ENCODE measurements at places on chromosomes 11 and 22.

DNA sequence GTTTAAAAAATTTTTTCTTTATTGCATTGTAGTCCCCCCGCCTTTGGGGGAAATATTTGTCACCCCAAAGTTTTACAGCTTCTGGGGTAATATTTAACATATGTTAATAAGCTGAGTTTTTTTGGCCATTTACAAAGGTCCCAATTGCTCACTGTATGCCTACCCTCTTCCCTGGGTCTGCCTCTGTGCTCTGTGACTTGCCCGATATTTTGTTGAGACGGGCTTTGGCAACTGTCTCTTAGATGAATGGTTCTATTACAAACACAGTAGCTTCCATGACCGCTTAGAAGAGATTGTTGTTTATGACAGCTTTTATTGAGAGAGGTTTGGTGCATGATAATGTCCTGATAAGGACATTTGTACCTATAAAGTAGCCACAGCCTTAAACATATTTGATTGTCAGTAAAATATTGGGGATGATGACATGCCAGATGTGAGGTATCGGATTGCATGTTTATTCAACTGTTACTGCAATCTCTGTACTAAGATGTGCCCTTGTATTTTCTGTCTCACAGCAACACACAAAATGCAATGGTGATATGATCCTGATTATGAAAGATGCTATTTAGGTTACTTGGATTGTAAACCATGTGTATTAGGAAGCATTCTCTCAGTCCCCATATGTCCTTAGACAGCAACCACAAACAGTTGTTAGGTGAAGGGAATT, 103.1 kb downstream of the TEAD1 start:
- no peak for DNase-seq

DNA sequence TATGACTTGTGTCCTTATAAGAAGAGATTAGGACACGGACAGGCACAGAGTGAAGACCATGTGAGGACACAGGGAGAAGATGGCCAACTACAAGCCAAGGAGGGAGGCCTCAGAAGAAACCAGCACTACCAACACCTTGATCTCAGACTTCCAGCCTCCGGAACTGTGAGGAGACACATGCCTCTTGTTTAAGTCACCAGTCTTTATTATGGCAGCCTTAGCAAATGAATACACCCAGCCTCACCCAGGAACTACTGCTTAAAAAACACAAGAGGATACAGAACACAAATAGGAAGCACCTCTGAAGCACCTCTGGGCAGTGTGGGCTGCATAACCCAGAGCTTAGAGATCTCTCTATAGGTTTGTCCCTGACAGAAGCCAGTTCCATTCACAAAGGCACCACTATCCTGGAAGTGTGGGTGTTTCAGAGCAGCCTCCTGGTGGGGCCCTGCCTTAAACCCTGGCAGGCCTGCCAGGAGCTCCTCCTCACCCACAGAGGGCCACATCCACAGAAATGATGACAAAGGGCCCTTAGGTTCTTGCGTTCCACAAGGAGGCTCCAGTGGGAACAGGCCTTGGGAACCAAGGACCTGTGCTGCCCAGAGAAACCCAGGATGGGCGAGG, 58.8 kb downstream of the CHRDL2 start:
- DNase-seq = no peak

GRCh38 chr11:118200901-118201680, 23.7 kb downstream of the JAML start:
- no peak for DNase-seq

- DNase-seq = no peak
Measured at GRCh38 chr11:19243143-19243542, 2.4 kb upstream of the E2F8 start.

GRCh38 chr11:79068356-79068755, 372.5 kb downstream of the TENM4 start:
- DNase-seq = no peak

GRCh38 chr22:30045494-30045887, 34.8 kb upstream of the HORMAD2 start:
- DNase-seq = no peak

DNA sequence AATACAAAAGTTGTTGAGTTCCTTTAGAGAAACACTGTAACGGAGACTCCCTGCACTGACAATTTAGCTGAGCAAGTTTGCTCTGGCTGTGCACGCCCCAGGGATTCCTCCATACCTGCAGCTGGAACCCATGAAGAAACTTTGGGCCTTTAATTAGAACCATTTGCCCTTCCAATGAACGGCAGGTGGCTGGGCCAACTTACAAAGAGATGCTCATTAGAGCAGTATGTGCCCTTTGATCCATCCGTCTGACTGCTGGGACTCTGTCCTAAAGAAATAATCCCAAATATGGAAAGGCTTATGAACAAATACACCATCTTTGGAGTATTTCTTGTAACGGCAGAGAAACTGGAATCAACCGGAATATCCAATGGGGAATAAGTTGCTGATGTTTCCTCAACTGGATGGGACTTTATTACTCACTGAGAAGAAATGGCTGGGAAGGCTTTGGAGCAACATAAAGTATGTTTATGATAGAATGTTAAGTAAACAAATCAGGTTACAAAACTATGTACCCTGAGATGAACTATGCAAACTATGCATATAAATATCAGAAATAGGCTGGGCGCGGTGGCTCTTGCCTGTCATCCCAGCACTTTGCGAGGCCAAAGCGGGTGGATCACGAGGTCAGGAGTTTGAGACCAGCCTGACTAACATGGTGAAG, 24.4 kb upstream of the FBLN1 start:
- DNase-seq = no peak

GRCh38 chr11:72239849-72240460, 4.0 kb downstream of the PHOX2A start:
- no peak for DNase-seq

- DNase-seq = no peak
Measured at GRCh38 chr11:84249344-84250135, 963.4 kb upstream of the CCDC90B start.

- DNase-seq = no peak
Measured at GRCh38 chr11:116773203-116774097, 663 bp upstream of the BUD13 start.

GRCh38 chr22:23837496-23837859, 1.3 kb downstream of the DERL3 start:
- DNase-seq = no peak

DNA sequence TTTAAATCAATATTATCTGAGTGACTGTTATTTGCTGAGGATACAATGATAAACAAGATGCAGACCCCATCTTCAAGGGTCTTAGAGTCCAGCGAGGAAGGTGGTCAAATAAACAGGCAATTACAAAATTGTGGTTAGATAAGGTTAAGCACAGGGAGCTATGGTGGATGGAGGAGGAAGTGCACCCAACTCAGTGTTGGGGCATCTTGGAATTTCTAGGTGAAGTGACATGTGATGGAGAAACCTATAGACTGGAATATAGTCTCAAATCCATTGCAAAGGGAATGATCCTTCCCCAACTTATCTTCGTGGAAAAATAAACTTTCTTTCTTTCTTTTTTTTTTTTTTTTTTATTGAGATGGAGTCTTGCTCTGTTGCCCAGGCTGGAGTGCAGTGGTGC, 3.4 kb upstream of the PTPRJ start:
- DNase-seq = no peak

DNA sequence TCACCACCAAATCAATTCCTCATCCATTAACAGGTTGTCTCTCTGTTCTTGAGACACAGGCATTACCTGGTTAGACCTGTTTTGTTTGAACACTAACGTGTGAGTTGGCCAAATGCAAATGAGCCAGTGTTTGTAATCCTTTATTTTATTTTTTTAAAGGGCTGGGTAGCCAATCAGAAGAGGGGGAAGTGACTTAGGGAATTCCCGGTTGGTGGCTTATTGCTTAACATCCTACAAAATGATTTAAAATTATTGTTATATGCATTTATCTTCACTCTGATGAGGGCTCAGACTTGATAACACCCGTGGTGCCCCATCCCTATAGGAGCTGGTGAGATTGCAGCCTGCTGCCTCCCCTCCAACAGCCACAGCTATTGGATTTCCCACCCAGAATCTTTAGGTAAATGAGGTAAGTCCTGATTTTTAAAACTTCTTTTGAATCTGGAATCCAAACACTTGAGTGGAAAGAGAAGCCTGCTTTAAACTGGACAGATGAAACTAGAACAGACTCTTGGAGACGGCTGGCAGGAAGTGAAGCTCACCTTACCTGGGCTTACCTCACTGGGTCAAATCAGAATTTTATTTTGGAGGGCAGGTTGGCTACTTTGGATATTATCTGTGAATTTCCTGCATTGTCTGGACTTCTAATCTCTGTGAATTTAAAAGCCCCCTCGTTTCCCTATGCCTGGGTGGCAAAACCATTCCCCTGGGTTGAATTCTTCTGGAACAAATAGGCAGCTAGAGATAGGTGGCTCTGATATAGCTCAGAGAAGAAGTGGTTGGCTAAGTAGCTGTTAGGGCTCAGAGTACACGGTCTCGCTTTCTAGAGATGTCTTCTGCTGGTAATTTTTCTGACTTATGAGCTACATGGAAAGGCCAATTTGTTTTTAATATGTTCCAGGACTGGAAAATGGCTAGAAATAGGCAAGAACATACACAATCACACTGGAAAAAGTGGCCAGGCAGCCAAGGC, at the start of gene EHF:
TSS of gene EHF (plus strand) at position 274 of the 973 bp plus-strand sequence. CDS start 21,538 bp downstream, outside the sequence.
- no peak for DNase-seq

GRCh38 chr22:28426346-28427132, 253.1 kb downstream of the TTC28 start:
- no peak for DNase-seq

- DNase-seq = peak; percentile 85
Measured at GRCh38 chr22:46533070-46533833, 4.2 kb downstream of the CELSR1 start.

- DNase-seq = peak; percentile 88
Measured at GRCh38 chr11:19241260-19242178, 774 bp upstream of the E2F8 start.

- DNase-seq = no peak
Measured at GRCh38 chr11:106217456-106217855, 140.0 kb downstream of the AASDHPPT start.

DNA sequence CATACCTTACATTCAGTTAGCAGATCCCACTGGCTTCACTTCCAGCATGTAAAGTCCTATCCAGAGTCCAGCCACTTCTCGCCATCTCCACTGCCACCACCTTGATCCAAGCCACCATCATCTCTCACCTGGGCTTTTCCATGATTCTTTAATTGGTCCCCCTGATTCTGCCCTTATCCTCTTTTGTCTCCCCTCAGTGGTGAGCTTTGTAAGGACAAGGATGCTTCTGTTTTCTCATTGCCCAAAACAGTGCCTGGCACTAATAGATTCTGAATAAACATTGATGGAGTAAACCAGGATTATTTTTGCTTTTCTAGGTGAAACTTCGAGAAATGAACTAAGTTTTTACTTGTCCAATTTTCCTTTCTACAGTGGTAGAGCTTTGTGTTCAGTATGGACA, 4.4 kb downstream of the POLA2 start:
- DNase-seq = no peak

DNA sequence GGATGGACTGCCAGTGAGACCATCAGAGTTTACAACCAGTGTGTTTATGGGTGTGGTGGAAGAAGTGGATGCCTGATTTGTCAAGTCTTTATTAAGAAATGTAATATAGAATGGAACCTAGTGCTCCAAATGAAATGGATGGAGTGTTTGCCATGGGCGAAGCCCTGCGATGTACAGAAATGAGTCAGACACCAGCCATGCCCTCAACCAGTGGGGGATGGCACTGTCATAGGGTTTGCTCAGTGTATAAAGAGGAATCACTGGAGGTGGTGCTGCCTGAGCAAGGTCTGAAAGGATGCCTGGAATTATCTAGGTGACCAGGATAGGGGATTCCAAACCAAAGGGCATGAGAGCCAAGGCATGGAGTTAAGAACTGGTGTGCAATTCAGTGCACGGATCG, 120.9 kb upstream of the MTNR1B start:
- DNase-seq = no peak

DNA sequence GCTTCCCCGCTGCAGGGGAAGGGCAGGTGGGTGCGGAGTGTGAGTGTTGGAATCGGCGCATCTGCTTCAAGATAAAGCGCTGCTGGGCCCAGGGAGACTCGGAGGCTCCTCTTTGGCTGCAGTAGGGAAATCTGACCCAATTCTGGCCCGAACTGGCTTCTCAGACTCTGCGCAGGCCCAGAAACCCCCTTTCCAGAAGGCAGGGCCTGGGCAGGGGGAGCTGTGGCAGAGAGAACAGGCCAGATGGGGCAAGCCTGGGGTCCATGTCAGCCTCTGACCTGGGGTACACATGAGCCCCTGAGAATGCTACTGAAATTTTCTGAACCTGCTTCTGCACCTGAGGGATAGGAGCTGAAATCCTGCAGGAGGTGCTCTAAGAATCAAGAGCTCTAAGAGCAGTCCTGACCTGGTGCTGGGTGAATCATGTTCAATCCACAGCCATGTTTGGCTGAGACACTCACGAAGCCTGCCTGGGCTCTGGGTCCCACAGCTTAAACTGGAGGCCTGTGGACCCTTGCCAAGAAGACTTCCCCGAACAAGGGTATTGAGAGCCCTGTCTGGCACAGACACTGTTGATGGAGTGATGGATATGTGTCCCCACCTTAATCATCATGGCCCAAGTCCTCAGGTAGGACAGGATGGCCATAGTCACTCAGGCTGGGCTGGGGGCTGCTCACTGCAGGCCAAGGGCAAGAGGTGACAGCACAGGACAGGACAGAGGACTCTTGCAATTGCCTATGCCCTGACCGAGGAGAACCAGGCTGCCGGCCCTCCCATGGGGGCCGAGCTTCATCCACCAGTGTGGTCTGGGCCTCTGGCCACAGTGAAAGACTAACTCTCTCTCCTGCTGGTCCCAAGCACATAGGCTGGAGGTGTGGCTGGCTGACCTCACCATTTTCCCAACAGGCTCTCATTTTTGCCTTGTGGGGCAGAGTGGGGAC, 6.9 kb downstream of the RAB3IL1 start:
- DNase-seq = no peak

DNA sequence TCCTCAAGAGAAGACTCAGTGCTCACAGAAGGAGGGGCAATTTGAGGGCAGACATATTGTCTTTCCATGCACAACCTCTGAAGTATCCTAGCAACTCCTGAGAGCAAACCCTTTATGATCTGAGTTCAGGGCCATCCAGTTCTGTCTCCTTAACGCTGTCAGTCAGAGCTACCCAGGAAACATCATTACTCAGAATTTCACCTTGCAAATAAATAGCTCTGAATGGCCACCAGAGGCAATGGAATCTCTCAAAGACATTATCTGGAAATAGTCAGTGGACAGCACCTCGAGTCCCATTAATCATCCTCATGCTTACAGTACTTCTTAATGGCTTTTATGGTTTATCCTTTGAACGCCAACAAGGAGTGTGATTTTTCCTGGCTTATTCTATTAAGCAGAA, 656.1 kb downstream of the OPCML start:
- no peak for DNase-seq

- no peak for DNase-seq
Measured at GRCh38 chr11:110738641-110739040, 26.4 kb upstream of the ARHGAP20 start.

DNA sequence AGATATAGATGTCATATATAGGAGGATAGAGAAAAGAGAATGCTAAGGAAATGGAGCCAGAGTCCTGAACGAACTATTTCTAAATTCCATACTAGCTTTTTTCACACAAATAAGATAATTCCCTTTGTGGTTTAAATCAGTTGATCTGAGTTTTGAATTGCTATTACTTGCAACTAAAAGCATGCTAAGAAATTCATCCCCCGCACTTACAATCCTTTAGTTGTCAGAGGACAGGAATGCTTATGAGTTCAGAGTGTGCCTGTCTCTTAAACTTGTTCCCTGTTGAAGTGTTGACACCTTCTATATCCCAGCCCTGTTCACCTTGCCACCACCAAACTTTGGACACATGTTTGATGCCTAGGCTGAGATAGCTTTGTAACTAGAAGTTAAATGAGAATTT, 406.2 kb downstream of the METTL15 start:
- DNase-seq = no peak

GRCh38 chr22:42062506-42063170, 8.0 kb downstream of the NAGA start:
- no peak for DNase-seq

- peak; percentile 85 for DNase-seq
Measured at GRCh38 chr11:45964911-45965389, 42.5 kb downstream of the LARGE2 start.
